Fibroblast of lung (primary cell): ENCODE measurements at places on chromosomes 1 and 21.
A peak's percentile ranks its signal among the peaks of the same experiment; 100 is the strongest.

GRCh38 chr1:61052395-61053225 is 29.8 kb upstream of the NFIA start:
- no peak for DNase-seq

GRCh38 chr1:84582802-84583587 is 8.8 kb upstream of the CTBS start:
- DNase-seq: peak; percentile 49

- no peak for DNase-seq
These were observed 20.2 kb upstream of the ZBTB21 start for GRCh38 chr21:42030311-42030710.

DNA sequence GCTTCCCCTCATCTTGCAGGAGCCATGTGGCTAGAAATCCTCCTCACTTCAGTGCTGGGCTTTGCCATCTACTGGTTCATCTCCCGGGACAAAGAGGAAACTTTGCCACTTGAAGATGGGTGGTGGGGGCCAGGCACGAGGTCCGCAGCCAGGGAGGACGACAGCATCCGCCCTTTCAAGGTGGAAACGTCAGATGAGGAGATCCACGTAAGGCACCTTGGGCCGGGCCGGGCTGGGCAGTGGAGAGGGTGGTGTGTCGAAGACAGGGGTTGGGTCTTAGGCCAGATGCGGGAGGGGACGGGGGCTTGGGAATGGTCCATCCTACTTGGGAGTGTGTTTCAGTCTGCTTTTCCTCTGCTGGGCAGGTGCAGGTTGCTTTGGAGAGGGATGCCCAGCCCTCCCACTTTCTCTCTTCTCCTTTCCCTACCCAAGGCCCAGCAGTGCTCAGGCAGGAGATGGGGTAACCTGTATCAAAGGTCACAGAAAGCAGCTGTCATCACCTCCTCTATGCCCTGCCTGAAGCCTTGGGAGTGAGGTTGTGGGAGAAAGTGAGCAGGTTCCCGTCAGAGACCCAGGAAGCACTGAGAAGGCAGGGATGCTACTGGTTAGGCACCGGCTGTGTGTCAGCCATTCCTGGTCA is 18.9 kb downstream of the EPHX1 start:
- no peak for DNase-seq

DNA sequence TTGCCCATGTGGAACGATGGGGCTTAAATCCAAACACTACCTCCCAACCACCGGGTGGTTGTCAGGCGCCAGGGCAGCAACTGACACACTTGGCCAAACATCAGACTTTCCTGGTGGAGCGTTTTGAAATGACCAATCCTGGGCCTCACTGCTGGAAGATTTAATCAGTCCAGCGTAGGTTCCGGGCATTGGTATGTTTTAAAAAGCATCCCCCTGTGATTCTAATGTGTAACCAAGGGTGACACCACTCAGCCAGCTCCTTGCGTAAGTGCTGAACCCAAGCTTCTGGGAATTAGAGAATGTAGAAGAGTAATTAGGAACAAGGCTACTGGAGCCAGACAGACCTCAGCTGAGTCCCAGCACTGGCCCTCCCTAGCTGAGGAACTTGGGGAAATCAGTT is 44.8 kb upstream of the KAZN start:
- peak; percentile 25 for DNase-seq

GRCh38 chr1:25194572-25195020 is 37.7 kb downstream of the SYF2 start:
- DNase-seq: no peak

DNA sequence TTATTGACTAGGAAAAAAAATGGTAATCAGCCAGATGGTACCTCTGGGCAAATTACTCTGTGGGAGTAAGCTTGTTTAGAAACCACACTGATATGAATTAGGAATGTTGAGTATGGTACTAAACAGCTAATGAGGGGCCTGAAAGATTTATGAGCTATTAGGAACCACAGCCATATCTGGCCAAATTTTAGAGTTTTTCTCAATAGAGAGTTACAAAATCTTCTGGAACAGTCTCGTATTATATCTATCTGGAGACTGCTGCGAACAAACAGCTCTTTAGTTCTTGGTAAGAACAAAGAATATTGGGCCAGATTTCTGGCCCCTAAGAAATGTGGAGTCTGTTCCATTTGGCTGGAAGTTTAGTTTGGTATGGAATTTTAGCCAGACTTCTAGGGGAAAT is 4.9 kb upstream of the PODN start:
- peak; percentile 70 for DNase-seq

DNA sequence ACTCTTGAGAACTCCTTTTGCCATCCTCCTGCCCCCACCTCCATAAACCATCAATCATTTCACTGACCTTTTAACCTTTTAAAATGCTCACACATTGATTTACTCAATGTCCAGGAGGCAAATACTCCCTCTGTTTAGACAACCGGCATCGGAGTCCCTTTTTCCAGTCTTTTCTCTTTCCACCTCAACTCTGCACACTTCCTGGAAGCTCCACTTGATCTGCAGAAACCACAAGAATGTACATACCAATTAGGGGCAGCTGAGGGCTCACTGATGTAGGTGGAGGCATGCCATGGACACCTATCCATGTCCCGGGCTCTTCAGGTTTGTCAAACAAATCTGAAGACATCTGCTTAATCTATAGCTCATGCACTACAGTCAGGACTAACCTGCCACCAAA is 5.3 kb upstream of the AMIGO1 start:
- no peak for DNase-seq

- DNase-seq: peak; percentile 95
These were observed 12.6 kb upstream of the PSMA5 start for GRCh38 chr1:109438798-109439297.

GRCh38 chr1:164754088-164754600 is 195.2 kb downstream of the PBX1 start:
- peak; percentile 91 for DNase-seq

DNA sequence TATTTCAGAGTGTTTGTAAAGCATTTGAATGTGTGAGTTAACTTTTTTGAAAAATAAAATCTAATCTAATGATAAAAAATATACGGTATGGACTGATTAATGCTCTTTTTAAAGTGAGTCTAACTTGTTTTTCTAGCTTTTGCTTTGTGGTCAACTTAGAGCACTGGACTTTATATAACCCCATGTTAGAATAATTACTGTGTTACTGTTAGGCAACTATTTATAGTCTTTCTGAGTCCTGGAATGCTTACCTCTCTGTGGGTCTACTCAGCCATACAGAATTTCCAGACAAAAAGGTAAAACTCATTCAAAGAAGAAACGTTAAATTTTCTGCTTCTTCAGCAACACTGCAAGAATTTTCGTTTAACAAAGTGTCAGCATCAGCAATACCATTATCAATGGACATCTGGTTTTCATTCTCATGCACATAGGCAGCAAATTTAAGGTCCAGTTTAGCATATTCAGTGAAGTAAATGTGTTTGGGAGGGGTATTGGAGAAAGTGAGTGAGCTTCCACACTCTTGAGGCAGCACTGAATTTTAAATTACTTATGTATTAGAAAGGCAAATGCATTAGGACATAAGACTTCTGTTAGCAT is 664.7 kb upstream of the NEGR1 start:
- DNase-seq: peak; percentile 14

GRCh38 chr1:22132517-22133235 is 10.2 kb downstream of the WNT4 start:
- DNase-seq: peak; percentile 74

DNA sequence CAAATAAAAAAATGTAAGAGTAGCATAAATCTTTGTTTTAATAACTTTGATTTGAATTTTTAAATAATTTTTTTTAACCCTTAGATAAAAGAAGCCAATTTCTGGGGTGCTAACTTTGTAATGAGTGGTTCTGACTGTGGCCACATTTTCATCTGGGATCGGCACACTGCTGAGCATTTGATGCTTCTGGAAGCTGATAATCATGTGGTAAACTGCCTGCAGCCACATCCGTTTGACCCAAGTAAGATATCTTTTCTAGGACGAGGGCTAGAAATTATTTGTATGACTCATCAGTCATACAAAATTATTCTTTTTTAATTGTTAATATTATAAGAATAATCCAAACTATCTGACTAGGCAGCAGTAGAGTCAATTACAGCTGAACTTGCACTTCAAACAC is 71.2 kb downstream of the GPR161 start:
- no peak for DNase-seq

DNA sequence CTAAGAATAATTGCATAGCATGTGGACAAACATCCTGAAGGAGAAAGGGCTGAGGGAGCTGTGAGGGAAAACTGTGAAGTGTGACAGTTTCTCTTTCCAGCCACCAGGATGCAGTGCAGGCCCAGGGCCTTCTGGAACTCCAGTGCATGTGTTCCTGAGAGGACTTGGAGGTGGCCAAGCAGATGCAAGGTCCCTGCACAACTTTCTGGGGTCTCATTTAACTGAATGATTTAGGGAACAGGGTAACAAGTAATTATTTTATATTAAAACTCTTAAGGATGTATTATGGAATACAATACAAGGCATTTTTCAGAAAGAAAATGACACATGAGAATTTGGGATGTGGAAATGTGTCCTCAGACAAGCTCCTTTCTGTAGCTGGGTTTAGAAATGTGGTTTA is 61.2 kb upstream of the MCOLN3 start:
- DNase-seq: peak; percentile 55

GRCh38 chr1:34885405-34886247 is 26.1 kb upstream of the SMIM12 start:
- DNase-seq: peak; percentile 29

- DNase-seq: no peak
These were observed 106.7 kb downstream of the RNF220 start for GRCh38 chr1:44511769-44512168.

GRCh38 chr1:31483012-31483946 is 70.3 kb downstream of the SERINC2 start:
- DNase-seq: peak; percentile 100

GRCh38 chr1:231632119-231632518 is 5.5 kb downstream of the DISC1 start:
- DNase-seq: no peak

DNA sequence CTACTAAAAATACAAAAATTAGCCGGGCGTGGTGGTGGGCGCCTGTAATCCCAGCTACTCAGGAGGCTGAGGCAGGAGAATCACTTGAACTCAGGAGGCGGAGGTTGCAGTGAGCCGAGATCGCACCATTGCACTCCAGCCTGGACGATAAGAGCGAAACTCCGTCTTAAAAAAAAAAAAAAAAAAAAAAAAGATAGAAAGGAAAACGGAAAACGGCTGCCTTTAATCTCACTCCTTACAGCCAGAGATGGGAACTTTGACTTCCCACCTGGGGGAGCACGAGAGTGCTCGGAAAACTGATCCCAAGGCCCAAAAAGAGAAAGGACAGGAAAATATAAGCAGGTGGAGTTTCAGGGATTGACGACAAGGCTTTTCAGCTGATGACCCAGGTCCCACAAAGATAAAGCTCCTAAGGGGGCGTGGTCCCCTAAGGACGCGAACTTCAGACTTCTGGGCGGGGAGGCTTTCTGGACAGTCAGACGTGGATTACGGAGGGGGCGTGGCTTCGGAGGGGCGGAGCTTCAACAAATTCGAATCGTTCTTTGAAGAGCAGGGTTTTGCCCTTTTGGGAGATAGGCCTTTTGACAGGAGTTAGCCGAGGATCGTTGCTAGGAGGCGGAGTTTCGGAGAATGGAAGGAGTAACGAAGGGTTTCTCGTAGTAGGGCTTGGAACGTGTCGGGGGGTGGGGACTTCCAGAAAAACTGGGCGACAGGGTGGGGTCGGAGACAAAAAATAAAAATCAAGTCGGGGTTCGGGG is 958 bp upstream of the CKS1B start:
- DNase-seq: peak; percentile 97

- peak; percentile 55 for DNase-seq
These were observed 111.2 kb downstream of the GIPC2 start for GRCh38 chr1:78156805-78157521.
